8988T (cell line): ENCODE measurements at places on chromosomes 2 and 18.

DNA sequence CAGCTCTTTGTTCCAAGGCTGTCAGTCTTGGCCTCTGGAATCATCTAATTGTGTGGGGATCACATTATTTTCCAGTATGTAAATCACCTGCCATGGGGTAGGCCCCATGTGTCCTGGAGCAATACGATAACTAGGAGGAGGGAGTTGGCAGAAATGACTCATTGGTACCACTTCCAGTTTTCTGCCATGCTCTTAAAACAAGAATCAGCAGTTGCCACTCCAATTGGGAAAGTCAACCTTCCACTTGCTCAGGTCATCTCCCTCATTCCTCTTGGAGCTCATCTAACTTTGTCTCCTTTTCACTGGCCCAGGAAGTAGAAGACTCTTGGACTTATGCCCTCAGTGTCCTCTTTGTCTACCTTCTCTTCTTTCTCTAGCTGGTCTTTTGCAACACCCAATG, 487.0 kb downstream of the SLC4A3 start:
- DNase-seq, result no peak

DNA sequence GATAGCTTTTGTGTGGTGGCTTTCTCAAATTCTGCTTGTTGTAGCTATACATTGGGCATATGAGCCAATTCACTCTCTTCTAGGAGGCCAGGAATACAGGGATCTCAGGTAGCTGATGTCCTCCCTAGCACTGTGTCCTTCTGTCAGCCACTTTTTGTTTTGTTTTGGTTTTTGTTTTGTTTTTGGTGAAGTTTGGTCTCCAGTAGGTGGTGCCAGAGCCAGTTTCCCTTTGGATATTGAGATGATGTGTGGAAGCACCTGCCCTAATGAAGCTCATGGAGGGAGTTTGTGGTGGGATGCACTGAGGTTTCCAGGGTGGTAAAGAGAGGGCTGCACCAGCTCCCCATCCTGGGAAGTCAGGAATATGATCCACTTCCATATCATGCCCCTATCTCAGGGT, 100.5 kb upstream of the VWC2L start:
- no peak for DNase-seq

GRCh38 chr18:5503740-5504139, 40.1 kb downstream of the EPB41L3 start:
- DNase-seq, result no peak

GRCh38 chr18:33184958-33185357, 255.6 kb downstream of the CCDC178 start:
- no peak for DNase-seq

- DNase-seq, result no peak
Observed at GRCh38 chr2:6325616-6326015, 540.1 kb downstream of the CMPK2 start.

- no peak for DNase-seq
Observed at GRCh38 chr2:150162241-150162942, 325.1 kb downstream of the RND3 start.

GRCh38 chr2:67572721-67573435, 175.7 kb downstream of the ETAA1 start:
- no peak for DNase-seq

GRCh38 chr18:47870605-47871004, 59.9 kb downstream of the SMAD2 start:
- no peak for DNase-seq

- no peak for DNase-seq
Observed at GRCh38 chr2:19993731-19994130, 3.8 kb upstream of the WDR35 start.

- no peak for DNase-seq
Observed at GRCh38 chr2:33131749-33132148, 185.0 kb downstream of the LTBP1 start.

DNA sequence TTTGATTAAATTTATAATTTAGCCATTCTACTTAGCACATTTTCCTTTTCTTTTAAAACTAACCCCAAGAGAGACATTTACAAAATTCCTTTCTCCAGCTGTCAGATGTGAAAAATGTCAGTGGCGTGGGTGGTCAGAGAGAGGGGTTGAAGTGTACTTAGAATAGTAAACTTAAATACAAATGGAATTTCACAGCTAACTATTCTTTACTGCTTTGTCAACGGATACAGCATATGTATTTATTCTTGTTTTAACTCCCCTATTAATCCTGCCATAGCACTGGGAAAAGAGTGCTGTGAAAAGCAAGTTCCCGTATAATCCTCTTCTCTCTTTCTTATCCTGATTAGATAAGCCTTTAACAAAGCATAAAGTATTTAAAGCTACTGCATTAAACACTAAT, 191.4 kb upstream of the CHAC2 start:
- DNase-seq, result no peak

DNA sequence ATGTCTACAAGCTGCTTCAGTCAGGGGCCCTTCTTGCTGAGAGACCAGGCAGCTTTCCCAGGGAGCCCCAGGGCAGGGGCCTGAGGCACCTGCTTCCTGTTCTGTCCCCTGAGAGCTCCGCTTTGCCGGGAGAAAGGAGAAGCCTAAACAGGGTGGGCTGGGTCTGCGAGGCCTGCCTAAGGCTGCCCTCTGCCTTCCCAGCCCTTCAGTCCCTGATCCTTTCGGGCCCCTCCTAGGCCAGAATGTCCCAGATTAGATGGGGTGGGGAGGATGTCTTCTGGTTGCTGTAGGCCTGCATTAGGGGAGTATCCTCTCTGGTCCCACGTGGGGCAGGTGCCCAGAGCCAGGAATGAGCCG, 72.4 kb downstream of the TGOLN2 start:
- DNase-seq, result no peak

GRCh38 chr2:219452361-219453317, 18.0 kb downstream of the SPEG start:
- peak; percentile 98 for DNase-seq

DNA sequence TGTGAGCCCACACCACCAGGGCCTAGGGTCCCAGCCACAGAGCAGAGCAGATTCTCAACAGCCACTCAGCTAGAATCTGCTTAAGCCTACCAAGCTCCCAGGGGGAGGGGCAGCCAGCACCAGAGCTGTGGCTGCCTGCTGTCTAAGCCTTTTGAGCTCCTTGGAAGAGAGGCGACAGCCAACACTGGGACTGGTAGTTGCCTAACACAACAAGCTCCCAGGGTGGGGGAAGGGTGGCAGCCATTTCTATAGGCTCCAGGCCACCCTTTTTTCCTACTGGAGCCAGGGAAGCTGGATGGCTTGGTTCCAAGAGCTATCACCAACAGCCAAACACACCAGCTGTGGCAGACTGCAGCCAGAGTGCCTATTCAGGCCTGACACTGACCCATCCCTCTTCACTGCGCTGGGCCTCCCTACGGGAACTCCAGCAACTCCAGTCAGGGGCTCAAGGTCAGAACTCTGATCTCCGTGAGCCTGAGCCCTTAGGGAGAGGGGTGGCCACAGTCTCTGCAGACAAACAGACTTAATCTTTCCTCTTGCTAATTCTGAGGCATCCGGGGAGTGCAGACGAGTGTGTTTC, 1824.3 kb upstream of the CELF4 start:
- DNase-seq, result no peak

- no peak for DNase-seq
Observed at GRCh38 chr2:103464831-103465230, 703.0 kb downstream of the TMEM182 start.

GRCh38 chr2:105405291-105405690, 6.4 kb upstream of the FHL2 start:
- no peak for DNase-seq

DNA sequence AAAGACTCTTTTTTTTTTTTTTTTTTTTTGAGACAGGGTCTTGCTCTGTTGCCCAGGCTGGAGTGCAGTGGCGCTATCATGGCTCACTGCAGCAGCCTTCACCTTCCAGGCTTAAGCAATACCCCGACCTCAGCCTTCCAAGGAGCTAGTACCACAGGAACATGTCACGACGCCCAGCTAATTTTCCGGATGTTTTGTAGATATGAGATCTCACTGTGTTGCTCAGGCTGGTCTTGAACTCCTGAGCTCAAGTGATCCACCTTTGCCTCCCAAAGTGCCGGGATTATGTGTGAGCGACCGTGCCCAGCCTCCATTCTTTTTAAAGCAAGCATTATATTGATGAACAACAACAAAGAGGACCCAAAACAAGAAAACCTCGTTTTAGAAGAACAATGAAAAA, 307.1 kb upstream of the ID2 start:
- no peak for DNase-seq

DNA sequence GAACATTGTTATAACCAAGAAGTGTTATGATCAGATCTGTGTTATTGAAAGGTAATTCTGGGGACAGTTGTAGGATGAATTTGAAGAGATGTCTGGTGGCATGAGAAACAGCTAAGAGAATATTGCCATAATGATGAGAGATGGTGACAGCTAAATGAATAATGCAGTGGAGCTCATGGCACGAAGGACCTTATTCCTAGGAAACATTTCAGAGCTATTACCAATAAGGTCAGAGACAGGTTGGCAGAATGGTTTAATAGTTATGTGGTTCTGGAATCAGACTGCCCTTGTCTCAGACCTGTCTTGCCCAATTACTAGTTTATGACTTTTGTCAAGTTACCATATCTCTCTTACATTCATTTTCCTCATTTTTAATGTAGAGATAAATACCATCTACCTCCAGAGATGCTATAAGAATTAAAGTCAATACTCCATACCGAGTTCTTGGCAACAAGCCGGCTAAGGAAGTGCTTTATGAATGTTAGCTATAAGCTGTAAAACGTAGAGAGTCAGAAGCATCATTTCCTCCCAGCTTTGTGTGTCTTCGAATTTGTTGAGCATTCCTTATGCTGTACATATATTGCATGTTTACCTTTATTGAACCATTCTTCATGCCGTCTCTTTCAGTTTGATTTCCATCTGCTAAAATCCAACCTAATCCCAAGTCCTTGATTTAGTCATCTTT, 73.6 kb upstream of the COL5A2 start:
- DNase-seq, result no peak

- no peak for DNase-seq
Observed at GRCh38 chr18:54626779-54627178, 35.7 kb downstream of the DYNAP start.

DNA sequence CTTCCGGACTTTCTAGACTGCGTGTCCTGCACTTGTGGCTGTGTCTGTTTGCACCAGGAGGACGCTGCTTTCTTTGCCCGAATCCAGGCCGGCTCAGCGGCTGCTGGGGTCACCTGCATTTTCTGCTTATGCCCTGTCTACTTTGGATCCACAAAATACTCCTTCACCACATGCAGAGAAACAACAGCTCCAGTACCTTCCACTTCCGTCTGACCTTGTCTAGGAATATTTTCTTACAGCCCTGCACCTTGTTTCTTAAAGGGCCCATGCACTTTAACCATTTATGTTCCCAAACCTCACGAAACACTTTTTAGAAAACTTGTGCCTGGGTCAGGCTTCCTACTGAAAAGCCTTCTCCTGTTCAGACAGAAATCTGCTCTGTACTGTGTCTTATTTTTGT, 129.4 kb upstream of the NCK2 start:
- no peak for DNase-seq

DNA sequence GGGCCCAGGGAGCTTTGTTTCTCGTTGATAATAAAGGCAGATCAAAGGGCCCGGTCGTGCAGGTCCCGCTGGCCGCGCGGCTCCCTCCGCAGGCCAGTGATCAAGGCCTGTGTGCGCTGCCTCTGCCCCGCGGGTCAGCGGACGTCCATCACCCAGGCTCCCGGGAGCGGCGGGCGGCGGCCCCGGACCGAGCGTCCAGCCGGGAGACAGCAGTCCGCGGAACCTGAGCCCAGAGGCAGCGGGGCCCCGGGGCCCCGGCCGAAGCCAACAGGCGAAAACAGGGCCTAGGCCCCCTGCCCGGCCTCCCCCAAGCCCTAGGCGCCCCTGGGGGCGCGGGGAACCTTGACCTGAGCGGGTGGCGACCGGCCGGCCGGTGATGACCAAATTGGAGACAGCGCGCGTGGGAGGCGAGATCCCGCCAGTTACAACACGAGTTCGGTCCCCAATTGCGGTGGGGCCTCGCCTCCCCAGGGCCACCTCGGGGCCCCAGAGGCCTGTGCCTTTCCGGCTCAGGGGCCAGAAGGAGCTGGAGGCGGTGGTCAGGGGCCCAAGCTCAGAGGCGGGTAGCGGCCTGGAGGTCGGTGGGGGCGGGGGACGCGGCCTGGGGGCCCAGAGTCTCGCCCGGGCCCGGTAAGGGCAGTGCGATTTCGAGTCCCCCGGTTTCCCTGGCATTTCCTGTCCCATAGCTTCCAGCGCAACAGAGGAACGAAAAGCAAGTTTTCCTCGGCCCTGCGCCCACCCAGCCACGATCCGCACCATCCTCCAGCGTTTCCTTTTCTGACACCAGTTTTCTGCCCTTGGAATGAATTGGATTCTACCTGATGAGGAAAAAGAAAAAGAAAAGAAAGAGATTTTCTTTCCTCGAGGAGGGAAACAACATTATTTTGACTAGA, 5.9 kb downstream of the SP9 start:
- no peak for DNase-seq

GRCh38 chr2:53583583-53583982, 184.0 kb upstream of the CHAC2 start:
- DNase-seq, result no peak

GRCh38 chr2:4219101-4219500, 515.7 kb downstream of the DCDC2C start:
- no peak for DNase-seq

- no peak for DNase-seq
Observed at GRCh38 chr2:45889053-45889452, 237.6 kb downstream of the PRKCE start.

GRCh38 chr2:100818003-100818605, 1.8 kb upstream of the NPAS2 start:
- DNase-seq, result no peak
